ENCODE measurements at places on chromosomes 7 and 10.

DNA sequence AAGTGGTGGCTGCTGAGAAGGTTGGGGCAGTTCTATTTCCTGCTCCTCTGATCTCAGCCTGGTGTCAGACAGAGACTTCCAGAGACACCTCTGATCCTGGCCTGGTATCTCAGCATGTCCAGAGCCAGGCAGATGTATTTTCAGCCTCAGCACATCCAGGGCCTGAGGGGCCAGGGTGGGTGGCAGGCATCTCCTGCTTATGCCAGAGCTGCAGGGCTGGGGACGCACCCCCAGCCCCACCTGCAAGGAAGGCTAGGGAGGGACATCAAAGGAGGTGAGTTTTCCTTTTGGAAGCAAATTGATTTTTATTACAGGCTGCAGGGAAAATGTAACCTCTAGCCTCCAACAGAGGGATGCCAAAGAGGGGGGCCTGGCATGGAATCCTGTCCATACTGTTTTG, 36.7 kb downstream of the CFAP46 start:
- DNase-seq: no peak

DNA sequence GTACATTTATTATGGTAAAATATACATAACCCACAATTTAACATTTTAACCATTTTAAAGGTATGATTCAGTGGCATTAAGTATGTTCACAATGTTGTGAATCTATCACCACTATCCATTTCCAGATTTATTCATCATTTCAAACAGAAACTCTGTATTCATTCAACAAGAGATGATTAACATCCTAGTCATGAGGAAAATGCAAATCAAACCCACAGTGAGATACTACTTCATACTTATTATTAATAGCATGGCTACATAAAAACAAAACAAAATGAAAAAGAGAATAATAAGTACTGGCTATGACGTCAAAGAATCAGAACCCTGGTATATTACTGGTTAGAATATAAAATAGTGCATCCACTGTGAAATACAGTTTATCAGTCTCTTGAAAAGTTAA, 386.6 kb upstream of the POM121L12 start:
- no peak for DNase-seq

GRCh38 chr10:60942788-60943315, 1.1 kb downstream of the RHOBTB1 start:
- no peak for DNase-seq

DNA sequence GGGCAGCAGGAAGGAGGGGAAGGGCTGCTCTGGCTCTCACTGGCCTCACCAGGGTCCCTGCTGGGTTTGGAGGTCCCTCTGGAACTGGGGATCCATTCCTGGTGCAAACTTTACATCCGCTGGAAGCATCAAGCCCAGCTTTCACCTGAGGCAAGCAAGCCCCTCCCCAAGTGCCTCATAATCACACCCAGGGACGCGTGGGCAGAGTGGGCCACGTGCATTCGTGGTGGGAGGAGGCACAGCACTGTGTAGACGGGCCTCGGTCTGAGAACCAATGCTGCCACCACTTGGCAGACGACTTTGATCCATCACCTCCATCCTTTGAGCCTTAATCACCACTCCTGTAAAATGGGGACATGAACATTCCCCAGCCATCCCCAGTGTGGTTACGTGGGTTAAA, 74.1 kb downstream of the VWA2 start:
- DNase-seq: no peak

GRCh38 chr7:20268824-20269223, 51.6 kb upstream of the MACC1 start:
- no peak for DNase-seq

GRCh38 chr7:84663224-84663623, 468.6 kb upstream of the SEMA3A start:
- DNase-seq: no peak

DNA sequence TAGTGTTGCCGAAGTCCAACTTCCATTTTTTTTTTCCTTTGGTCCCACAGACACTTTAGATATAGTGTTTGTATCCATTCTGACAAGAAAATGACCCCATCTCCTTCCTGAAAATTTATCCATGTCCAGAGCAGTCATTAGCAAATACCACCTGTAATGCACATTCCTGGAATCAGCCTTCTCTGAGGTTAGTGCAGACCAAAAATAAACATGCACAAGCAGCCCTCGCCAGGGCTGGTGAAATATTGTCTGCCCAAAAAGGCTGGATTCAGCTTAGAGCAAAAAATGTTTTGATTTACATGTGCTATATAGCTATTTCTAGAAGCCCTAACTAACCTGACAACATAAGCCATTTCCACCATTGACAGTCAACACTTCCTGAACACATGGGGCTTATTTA, 145.7 kb downstream of the TAX1BP1 start:
- no peak for DNase-seq

- peak; percentile 71 for DNase-seq
These were observed 91.2 kb upstream of the MPP7 start for GRCh38 chr10:28393956-28394568.

DNA sequence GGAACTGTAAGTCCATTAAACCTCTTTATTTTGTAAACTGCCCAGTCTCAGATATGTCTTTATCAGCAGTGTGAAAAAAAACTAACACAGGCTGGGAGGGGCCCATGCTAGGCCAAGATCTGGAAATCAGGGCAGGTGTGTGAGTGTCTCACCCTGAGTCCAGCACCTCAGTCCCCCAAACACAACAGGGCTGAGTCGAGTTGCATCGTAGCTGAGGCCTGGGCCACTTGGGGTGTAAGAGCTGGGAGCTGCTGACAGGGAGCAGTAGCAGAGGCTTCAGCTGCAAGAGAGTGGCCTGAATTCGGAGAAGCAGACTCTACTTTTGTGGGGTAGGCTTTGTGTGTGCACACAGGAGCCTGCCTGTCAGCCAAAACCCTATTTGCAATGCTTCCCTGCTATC, 553.1 kb downstream of the PTPRN2 start:
- DNase-seq: no peak

- no peak for DNase-seq
These were observed 114.4 kb upstream of the NEBL start for GRCh38 chr10:21011433-21012018.

GRCh38 chr10:131874991-131875451, 25.8 kb upstream of the PPP2R2D start:
- peak; percentile 94 for DNase-seq

DNA sequence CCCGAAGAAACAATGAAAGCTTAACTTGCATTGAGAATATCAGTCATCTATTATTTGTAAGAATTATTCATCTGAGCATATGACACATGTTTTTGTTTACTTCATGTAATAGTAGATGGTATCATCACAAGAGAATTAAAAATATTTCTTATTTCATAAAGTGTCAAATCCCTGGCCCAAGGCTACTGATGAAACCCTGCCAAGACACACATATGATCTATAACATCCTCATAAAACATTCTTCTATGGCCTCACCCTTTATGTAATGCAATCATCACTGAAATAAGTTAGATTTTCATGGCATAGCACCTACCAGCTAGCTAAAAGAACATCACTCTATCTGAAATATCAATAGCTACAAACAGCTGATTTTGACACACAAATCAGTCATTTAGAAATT, 385.6 kb upstream of the PHF14 start:
- DNase-seq: no peak

- DNase-seq: no peak
These were observed 75.2 kb upstream of the DUSP5 start for GRCh38 chr10:110422548-110422947.

DNA sequence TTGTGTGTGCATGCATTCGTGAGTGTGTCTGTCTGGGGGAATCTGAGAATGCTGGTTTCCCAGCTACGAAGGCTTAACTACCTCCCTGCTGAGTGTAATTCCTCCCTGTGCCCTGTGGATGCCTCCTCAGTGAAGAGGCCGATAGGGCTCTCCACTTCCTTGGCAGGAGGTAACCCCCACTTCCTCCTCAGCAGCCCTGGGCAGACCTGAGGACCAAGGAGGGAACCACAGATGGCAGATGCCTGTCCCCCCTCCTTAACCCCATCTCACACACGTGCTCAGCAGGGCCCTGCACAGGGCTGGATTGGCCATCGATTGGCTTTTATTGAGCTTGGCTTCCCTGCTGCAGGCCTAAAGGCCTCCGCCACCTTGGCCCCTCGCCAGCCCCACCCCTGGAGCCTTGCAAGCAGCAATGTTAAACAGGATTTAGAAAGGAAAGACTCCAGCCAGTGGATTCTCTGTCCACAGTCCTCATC, 45.6 kb upstream of the LRRC4 start:
- DNase-seq: no peak

DNA sequence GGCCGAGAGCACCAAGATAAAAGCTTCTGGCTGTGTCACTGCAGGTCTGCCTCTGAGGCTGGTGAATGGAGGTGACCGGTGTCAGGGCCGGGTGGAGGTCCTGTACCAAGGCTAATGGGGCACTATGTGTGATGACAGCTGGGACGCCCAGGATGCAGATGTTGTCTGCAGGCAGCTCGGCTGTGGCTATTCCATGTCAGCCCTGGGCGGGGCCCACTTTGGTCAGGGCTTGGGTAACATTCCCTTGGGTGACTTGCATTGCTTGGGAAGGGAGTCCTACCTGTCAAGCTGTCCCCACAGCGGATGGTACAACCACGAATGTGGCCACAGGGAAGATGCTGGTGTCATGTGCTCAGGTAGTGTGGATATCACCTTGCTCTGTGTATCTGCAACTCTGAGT, 8.0 kb downstream of the DMBT1 start:
- DNase-seq: no peak

DNA sequence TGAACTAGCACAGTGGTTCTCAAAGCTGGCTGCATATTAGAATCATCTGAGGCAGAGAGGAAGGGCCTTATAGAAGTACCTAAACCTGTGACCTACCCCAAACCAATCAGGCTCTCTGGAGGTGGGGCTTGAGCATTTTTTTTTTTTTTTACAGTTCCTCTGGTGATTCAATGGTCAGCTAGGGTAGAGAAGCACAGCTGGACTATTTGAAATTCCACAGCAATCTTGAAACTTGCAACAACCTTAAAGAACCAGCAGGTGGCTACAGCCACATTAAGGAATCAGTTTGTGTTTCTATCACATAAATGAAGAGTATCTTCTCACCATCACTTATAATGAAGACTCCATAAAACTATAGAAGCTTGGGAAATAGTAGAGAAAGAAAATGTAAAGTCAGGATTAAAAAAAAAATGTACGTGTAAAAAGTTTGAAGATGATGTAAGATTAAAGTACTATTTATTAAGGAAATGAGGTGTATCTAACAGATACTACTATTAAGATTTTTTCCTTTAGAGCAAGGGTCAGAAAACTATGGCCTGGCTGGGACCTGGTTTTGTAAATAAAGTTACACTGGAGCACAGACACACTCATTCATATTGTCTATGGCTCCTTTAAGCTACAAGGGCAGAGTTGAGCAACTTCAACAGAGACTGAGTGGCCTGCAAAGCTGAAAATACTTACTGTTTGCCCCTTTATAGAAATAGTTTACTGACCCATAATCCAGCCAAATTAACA, 3.8 kb downstream of the RTKN2 start:
- DNase-seq: peak; percentile 68

DNA sequence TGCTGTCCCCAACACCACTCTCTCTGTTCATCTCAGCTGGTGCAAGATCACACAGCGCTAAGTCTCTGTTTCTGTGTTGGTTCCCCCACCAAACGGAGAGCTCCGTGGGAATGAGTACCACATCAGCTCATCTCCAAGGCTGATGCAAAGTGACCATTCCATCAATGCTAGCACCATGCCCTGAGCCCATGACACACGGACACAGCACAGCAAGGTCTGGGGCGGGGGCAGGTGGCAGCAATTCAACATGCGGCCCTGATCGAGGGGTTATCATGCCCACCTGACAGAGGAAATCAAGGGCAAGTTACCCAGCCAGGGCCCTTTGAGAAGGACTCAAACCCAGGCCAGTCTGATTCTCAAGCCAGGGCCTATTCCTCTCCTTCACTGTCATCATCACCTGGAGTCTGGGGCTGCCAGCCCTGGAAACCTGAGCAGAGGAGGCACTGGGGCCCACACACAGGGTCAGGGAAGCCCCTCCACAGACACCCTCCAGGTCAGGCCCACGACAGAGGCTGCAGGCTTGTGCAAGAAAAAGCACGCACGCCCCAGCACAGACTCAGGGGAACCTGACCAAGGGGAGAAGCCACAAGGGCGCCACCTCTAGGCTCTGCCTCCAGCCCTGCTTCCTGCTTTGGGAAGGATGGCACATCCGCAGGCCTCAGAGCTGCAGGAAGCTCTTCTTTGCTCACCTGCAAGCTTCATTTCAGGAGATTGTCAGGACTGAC, 74.8 kb downstream of the GRID1 start:
- DNase-seq: peak; percentile 57

- no peak for DNase-seq
These were observed 78.7 kb downstream of the GATA3 start for GRCh38 chr10:8133146-8133545.

DNA sequence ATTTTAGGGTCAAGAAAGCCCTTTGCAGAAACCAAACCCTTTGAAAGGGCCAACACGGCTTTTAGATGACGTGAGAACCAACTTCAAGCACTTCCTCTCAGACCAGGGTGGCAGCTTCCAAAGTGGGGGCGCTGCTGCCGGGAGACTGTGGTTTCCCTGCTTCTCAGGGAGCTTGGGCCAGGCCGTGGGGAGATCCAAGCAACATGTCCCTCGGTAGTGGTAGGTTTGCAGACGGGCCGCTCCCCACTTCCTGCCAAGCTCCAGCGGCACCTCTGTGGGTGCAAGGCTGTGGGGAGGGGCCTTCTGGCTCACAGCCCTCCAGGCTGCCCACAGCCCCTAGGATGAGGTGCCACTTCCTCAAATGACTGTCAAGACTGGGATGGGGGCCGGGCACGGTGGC, 132.4 kb downstream of the FAM53B start:
- no peak for DNase-seq

GRCh38 chr7:40777730-40778312, 643.0 kb downstream of the SUGCT start:
- no peak for DNase-seq

DNA sequence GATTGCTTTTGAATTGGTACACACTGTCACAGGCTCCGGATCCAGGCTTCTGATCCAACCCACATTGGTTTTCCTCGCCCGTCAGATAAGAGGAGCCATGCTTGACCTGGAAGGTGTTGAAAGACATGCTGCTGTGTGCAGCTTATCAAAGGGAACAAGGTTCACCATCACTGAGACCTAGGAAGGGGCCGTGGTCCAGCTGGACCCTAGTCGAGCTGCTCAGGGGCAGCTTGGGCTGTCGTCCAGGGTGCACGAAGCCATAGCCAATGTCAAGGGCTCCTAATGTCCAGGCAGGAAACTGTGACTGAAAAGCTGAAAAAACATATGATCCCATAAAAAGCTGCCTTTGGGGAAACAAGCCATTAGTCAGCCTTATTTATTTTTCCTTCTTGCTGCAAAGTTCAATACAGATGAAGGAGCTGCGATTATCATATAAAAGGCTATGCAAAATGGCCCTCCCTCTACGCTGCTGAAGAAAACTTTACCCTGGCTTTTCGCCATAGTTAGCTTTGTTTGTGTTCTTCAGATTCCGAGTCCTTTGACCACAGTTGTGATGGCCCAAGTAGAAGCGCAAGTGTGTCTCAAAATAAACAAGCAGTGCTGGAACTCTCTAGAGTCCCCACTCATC, 118.0 kb downstream of the CREB5 start:
- DNase-seq: peak; percentile 17

GRCh38 chr10:28561531-28561930, 28.6 kb downstream of the WAC start:
- DNase-seq: peak; percentile 10

- no peak for DNase-seq
These were observed 262.8 kb downstream of the LRMDA start for GRCh38 chr10:75694269-75694668.
